ENCODE measurements at places on chromosomes 5 and 9. TPM values are rescaled to one million over a fixed set of nuclear protein-coding genes. Genes with fewer than 3 reads are reported as not detected.

- peak; percentile 78 for DNase-seq
These were observed 42.8 kb downstream of the SNX30 start for GRCh38 chr9:112793213-112793810.

- DNase-seq, result no peak
These were observed 71.5 kb upstream of the MTAP start for GRCh38 chr9:21730899-21731298.

GRCh38 chr5:141742866-141743851 is 61.1 kb upstream of the ARAP3 start:
- DNase-seq, result no peak

GRCh38 chr5:80656425-80656824 is 1.6 kb upstream of the DHFR start:
- no peak for DNase-seq

GRCh38 chr5:35182910-35183535 is 47.3 kb downstream of the PRLR start:
- no peak for DNase-seq

GRCh38 chr9:110252509-110253139 is 3.7 kb downstream of the TXN start:
- no peak for DNase-seq

- DNase-seq, result no peak
These were observed 1.7 kb downstream of the SNCB start for GRCh38 chr5:176628406-176629228.

DNA sequence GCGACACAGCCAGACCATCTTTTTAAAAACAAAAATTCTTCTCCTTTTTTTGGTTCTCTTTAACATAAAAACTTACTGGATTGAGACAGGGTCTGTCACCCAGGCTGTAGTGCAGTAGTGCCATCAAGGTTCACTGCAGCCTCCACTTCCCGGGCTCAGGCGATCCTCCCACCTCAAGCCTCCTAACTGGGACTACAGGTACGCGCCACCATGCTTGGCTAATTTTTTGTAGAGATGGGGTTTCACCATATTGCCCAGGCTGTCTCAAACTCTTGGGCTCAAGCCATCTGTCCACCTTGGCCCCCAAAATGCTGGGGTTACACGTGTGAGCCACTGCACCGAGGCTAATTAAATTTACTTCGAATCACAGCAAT is 13.8 kb downstream of the HNRNPK start:
- no peak for DNase-seq

DNA sequence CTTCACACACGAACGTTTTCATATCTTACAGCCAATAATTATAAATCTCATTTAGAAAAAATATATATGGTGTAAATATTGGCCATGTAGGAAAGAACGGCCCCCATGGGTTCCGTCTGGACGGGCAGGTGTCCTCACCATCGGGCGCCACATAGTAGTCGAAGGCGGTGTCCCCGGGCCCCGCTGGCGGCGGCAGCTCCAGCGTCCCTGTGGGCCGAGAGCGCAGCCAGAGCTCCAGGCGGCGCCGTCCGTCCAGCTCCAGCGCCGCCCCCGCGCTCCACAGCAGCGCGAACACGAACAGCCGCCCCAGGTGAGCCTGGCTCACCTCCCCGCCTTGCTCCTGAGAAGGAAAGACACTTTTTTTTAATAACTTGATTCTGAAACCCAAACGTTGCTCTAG is 134.6 kb downstream of the DNAH5 start:
- no peak for DNase-seq

DNA sequence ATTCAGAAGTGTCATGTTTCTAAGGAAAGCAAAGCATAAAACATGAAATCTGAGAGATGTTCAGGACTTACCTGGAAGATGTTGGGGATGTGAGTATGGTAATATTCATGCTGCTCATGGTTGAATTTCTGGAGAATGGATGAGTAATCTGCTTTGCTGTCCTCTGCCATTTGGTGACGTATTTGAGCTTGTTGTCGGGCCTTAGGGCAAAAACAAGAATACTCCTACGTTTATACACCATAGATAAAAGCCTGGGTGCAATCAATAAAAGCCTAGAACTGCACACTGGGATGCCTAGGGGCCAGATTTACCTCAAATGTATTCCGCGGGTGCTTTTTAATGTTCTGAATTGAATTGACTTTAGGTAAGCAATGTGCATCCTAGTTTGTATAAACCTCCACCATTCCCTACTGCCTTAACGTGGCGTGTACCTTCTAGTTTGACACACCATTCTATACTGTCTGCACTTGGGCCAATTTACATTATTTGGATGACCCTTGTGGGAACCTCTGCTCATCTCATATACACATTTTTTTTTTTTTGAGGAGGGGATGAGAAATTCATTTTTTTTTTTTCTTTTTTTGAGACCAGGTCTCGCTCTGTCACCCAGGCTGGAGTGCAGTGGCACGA is 94.4 kb downstream of the USP20 start:
- no peak for DNase-seq

GRCh38 chr5:148899993-148900392 is 73.6 kb downstream of the ADRB2 start:
- DNase-seq, result no peak

- DNase-seq, result no peak
These were observed 247.5 kb downstream of the ARRDC3 start for GRCh38 chr5:91135475-91136248.

DNA sequence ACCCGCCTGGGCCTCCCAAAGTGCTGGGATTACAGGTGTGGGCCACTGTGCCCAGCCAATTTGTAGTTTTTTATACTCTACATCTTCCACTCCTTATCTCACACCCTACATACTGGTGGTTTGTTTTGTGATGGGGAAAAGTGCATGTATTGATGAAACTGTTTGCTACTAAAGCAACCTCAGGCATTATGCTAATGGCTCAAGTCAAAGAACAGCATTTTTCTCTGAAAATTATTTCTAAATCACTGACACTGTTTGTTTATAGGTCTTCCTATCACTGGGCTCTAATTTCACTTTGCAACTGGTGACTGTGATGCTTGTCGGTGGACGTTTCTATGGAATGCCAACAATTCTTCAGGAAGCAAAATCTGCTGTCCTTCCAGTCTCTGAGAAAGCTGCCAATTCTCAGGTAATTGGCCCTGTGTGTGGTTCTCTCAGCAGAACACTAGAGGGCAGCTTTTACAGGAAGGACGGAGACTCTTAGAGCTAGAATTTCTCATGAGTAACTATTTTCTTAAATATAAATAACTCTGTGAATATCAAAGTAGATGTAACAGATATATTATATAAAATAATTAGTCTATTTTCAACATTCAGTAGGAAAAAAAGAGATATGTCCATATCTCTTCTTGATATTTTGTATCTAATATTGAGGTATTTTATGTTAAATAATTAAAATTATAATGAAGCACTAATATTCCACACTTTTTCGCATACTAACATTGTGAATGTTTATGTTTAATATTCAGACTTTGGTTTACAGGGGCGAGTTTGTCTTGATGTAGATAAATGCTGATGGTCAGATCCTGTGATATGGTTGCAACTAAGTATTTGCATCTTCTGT is 244.1 kb downstream of the ADGRV1 start:
- DNase-seq, result no peak

- DNase-seq, result peak; percentile 28
These were observed 19.2 kb downstream of the SLC25A25 start for GRCh38 chr9:128087262-128087661.

DNA sequence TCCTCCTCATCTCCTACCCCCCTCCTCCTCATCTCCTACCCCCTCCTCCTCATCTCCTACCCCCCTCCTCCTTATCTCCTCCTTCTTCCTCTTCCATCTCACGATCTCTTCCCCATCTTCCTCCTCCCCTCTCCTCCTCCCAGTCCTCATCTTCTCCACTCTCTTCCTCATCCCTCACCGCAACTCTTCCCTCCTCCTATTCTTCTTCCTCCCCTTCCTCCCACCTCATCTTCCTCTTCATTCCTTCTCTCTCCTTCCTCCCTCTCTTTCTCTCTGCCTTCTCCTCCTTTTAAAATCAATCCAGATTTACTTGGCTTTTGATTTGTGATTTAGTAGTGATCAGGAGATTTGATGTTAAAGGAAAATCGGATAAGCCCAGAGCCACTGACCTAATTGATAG is 15.0 kb upstream of the BOD1 start:
- no peak for DNase-seq

DNA sequence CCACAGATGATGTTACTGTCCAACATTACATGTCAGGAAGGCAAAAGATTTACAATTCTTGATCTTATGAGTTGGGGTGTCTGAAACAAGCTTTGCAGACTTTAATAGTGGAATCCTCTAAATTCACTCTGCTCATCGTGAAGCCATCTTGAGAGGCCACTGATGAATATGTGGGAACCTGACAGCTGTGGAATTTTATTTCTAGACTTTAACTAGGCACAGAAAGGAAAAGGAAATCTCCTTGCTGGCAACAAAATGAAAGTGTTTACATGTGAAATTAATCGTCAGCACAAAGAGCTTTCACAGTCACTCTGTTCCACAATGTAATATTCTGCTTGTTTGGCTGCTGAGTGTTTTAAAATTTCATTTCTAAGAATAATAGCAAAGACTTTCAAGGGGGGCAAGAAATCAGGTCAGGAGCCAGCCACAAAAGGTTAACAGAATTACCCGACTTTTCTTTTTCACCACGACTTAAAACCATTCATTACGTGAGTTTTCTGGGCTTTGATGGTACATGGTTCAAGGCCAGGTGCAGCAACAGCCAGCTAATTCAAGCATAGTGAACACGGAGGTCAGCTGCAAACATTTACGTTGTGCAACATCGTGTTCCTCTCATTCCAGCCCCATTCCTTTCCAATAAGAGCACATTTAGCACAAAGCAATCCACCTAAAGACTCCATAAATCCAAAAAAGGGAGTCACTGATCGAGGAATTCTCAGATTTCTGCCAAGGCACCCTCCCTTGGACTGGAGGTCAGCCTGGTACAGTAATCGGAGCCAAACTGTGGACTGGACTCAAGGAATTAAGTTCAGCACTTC is 14.6 kb downstream of the NREP start:
- DNase-seq, result no peak

GRCh38 chr9:121783521-121784507 is 132.4 kb downstream of the DAB2IP start:
- DNase-seq, result peak; percentile 70

DNA sequence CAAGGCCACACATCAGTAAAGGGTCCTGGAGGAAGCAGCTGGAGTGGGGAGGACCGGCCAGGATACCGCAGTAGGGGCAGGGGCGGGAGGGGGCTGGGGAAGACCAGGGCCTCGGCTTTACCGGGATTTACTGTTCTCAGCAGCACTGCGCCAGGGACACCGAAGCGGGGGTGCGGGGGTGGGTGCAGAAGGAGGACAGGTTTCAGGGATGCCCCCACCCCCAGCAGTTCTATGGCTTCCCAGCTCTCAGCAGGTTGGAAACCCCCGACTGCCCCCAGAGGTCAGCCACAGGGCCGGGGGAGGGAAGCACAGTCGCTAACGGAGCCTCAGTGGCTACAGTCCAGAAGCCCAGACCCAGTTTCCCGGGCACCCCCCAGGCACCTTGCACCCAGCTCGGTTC is 21.3 kb downstream of the NR5A1 start:
- DNase-seq, result peak; percentile 39

- DNase-seq, result no peak
These were observed 3.6 kb downstream of the CAMK4 start for GRCh38 chr5:111227801-111228200.

GRCh38 chr5:134041570-134042411 is 37.0 kb upstream of the VDAC1 start:
- no peak for DNase-seq

- DNase-seq, result peak; percentile 78
These were observed 1.6 kb downstream of the FSTL4 start for GRCh38 chr5:133610489-133611356.

DNA sequence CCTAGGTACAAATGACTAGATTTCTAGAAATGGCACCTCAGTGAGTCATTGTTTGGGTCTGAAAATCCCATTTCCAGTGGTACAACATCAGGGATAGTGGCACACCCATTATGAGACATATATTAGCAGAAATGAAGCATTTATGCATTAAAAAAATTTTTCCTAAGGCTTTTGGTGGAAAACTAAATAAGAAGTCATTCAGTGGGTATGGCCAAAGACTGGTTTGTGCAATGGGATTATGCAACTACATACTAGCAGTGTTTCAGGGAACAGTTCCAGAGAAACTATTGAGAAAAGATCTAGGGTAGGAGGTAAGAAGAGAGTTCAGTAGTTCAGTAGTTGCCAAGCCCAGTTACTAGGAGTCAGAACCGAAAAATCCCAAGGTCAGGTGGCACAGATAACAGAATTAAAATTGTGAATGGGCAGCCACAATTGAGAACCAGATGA is 106.5 kb upstream of the HAPLN1 start:
- DNase-seq, result no peak

- no peak for DNase-seq
These were observed 154.2 kb upstream of the ZNF366 start for GRCh38 chr5:72661405-72661804.

SGCD gene
- 75.2 TPM for total RNA-seq

LHX3 gene
- not detected for total RNA-seq

ENHO gene
- total RNA-seq, result 0.51 TPM

CDO1 gene
- total RNA-seq, result 12.2 TPM

PCDHA9 gene
- not detected for total RNA-seq

ASPN gene
- total RNA-seq, result 5.7 TPM

PHF24 gene
- total RNA-seq, result 0.22 TPM

NMUR2 gene
- 0.14 TPM for total RNA-seq

IL5 gene
- not detected for total RNA-seq

HAPLN1 gene
- 0.19 TPM for total RNA-seq

CDKN2A gene
- 0.49 TPM for total RNA-seq

RASEF gene
- 0.03 TPM for total RNA-seq

All from Right ventricle myocardium inferior (tissue), 1 donor.